ENCODE measurements at places on chromosomes 12 and 14.

DNA sequence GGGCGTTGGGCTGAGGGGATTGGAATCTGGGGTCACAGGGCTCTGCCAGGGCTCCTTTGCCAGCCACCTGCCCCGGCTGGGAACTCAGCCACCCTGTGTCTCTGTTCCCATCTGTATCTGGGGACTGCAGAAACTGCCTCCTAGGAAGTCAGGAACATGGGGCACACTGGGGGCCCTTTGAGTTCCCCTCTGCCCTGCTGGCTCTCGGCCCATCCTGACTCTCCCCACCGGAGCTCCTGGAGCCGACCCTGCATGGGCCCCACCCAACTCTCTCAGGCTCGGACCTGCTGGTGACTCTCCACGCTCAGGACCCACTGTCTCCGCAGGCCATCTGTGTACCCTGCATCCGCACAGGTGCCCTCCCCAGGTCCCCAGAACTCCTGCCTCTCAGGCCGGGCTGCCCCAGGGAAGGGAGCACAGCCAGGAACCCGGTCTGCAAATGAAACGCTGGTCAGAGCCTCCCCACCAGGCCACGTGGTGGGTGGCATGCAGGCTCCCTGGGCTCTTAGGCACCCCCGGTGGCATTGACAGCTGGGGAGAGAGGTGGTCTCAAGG lies 82.8 kb downstream of the KIF26A start:
- no peak for DNase-seq

DNA sequence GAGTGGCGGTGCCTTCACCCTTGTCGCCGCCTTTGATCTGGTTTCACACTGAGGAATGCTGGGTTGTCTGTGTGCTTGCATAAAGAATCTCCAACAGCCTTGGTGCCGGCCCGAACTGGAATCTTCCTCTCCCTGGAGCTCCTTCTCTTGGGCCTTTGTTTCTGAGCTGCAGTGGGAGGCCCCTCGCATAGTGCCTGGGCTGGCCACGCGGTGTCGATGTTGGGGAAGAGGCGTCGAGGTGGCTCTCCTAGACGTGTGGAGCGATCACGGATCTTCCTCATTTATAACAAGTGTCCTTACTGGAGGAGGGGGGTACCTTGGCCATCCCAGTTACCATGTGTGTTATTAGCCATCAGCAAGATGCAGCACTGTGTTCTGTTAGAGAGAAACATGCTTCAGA lies 60.6 kb downstream of the ADGRD1 start:
- DNase-seq: no peak

DNA sequence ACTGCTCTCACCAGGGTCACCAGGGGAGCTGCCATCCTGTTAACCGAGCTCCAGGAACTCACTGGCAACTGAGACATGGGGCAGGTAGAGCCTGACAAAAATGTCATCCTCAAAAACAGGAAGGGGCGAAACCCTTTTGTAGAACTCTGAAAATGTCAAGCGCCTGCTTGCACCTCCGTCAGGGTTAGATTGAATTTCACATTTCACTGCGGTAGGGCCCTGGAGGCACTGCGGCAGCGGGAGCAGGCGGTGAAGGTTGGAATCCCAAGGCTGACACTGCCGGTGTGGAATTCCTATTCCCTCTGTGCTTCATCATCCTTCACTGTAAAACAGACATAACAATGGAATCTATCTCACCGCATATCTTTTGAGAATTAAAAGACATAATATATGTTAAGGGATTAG lies 142.8 kb upstream of the TMCC3 start:
- no peak for DNase-seq

DNA sequence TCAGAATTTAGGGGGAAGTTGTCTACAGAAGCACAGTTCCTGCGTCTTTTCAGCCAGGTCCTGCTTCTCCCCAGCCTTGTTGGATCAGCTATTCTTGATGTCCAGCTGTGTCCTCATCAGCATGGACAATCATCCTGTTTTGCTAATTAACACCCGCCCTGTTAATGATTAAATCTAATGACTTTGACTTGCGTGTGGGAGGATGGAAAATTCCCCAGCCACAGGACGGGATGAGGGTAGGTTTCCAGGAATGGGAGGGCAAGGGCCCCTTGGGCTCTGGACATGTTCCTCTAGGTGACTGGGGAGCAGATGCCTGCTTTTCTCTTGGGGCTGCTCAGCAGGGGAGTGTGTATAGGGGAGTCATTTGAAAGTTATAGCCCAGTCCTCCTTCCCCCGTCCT lies 5.3 kb upstream of the PPP1R1A start:
- DNase-seq: no peak

DNA sequence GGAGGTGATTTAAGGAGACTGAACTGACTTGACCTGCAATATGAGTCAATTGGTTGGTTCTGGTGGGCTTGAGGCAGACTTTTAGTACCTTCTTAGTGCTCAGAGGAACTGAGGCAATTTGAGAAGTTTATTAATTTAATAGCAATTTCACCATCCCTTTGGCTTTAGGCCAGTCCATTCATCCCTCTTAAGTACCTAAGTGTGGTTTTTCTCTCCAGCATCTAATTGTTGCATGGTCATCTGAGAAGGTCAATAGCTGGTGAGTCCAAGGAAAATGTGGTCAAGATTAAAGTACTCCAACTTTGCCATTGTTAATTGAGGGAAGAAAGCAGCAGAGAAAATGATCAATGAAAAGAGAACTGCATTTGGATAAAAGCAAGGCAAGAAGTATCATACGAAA lies 115.4 kb upstream of the DYRK2 start:
- no peak for DNase-seq

DNA sequence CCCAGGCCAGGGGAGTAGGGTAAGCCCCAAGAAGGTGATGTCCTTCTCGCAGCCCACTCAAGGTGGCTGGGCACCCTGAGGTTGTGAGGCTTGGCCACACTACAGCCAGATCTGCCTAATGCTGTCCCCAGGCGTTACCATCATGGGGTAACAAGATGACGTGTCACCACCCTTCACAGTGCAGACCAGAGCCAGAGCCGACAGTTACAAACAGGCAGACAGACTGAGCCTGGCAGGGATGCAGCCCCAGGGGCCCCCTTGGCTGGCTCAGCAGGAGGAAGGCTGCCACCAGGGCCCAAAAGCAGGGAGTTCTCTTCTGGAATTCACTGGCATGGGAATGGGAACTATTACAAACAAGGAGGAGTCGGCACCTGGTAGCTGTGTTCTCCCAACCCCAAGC lies 302.7 kb upstream of the NOS1 start:
- no peak for DNase-seq

GRCh38 chr12:122023339-122024131 lies 1.9 kb downstream of the BCL7A start:
- DNase-seq: no peak

GRCh38 chr14:71076462-71077092 lies 169.3 kb downstream of the PCNX1 start:
- no peak for DNase-seq

All from activated CD4-positive, alpha-beta T cell treated with anti-CD3 and anti-CD28 coated beads for 4 hours (primary cell).